ENCODE measurements at places on chromosomes 2 and 18. TPM values are rescaled to one million over a fixed set of nuclear protein-coding genes. Genes with fewer than 3 reads are reported as not detected.
A peak's percentile ranks its signal among the peaks of the same experiment; 100 is the strongest.

DNA sequence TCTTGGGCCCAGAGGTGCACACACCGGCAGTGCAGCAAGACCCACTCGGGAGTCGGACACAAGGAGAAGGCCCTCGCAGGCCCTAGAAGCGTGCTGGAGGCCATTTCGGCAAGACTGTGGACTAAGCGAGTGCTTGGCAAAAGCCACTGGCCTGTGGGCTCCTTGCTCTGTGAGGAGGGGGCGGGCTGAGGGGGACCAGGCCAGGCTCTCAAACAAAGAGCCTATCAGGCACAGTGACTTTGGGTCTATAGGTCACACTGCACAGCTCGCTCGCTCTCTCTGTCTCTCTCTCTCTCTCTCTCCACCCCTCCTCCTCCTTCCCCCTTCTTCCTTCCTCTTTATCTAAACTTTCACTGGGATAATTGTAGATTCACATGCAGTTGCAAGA lies 23.6 kb upstream of the ZCCHC2 start:
- H3K4me3 ChIP-seq: no peak overlapping the region
- peaks cover 18% of the 10 kb centered on the region for H3K4me1 ChIP-seq
- peaks cover 13% of the 10 kb centered on the region for H3K27me3 ChIP-seq
- DNase-seq: no peak

KDM3A gene
- polyA plus RNA-seq: 18.7 TPM

- H3K27me3 ChIP-seq: no peaks in the 10 kb centered on the region
- no peak overlapping the region for H3K4me3 ChIP-seq
- no peaks in the 10 kb centered on the region for H3K36me3 ChIP-seq
- peaks cover 2% of the 10 kb centered on the region for H3K4me1 ChIP-seq
Observed at GRCh38 chr2:240921311-240921994, 15.3 kb downstream of the CROCC2 start.

GRCh38 chr2:144357623-144358373 lies 162.1 kb downstream of the ZEB2 start:
- peaks cover 12% of the 10 kb centered on the region for H3K4me1 ChIP-seq
- H3K36me3 ChIP-seq: no peaks in the 10 kb centered on the region
- H3K27me3 ChIP-seq: no peaks in the 10 kb centered on the region
- H3K4me3 ChIP-seq: no peak overlapping the region

INHBB gene
- not detected for polyA plus RNA-seq

FEV gene
- polyA plus RNA-seq: not detected

LYG2 gene
- not detected for polyA plus RNA-seq

- no peak overlapping the region for H3K27ac ChIP-seq
- peaks cover 17% of the 10 kb centered on the region for H3K36me3 ChIP-seq
- no peak for DNase-seq
- no peaks in the 10 kb centered on the region for H3K27me3 ChIP-seq
- peaks cover 9% of the 10 kb centered on the region for H3K4me1 ChIP-seq
- H3K4me3 ChIP-seq: no peak overlapping the region
Observed at GRCh38 chr18:76855594-76855993, 33.2 kb downstream of the ZNF236 start.

DNA sequence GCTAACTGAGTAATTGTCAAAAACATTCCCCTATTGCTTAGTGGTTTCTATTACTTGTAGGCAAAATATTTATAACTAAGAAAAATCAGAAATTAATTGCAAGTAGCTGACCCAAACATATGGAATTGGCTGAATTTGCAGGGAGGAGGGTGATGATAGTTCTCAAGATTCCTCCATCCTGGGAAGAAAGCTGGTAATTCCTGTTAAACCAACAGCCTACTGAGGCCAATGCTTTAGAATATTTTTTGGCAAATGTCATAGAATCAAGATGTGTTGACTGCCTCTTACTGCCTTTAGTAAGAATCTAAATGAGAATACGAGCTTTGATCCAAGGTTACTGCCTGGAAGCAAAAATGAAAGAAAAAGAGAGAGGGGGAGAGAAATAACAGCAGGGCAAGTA lies 120.0 kb downstream of the COL6A3 start:
- H3K4me1 ChIP-seq: peaks cover 5% of the 10 kb centered on the region
- H3K27ac ChIP-seq: no peak overlapping the region
- H3K4me3 ChIP-seq: no peak overlapping the region
- peaks cover 58% of the 10 kb centered on the region for H3K27me3 ChIP-seq
- no peaks in the 10 kb centered on the region for H3K36me3 ChIP-seq
- no peak for DNase-seq

DNA sequence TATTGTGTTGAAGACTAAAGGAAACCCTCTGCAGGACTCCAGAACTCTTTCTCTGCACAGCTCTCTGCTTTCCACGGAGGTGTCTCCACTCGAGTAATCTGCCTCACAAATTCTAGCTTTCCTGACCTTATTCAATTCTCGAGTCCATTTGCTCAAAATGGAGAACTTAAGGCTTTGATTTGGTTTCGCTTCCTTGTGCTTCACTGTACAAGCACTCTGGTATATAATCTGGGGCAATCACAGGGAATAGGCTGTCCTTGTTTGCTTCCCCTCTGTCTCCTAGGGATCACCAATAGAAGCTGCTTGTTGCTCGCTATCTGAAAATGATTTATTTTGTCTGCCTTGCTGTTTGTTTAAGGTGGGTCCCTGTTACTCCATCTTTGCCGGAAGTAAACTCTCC lies 129.1 kb upstream of the DOCK10 start:
- no peak for DNase-seq
- H3K4me3 ChIP-seq: no peak overlapping the region

GRCh38 chr18:10336749-10337350 lies 117.6 kb upstream of the APCDD1 start:
- no peaks in the 10 kb centered on the region for H3K27me3 ChIP-seq
- no peak overlapping the region for H3K4me3 ChIP-seq
- no peaks in the 10 kb centered on the region for H3K4me1 ChIP-seq

- no peak overlapping the region for H3K27ac ChIP-seq
- DNase-seq: peak; percentile 31
- no peak overlapping the region for H3K4me3 ChIP-seq
- no peaks in the 10 kb centered on the region for H3K4me1 ChIP-seq
- no peaks in the 10 kb centered on the region for H3K36me3 ChIP-seq
Observed at GRCh38 chr18:61581578-61582201, 248.5 kb downstream of the CDH20 start.

GRCh38 chr18:1292167-1292566 lies 387.5 kb downstream of the ADCYAP1 start:
- H3K4me3 ChIP-seq: no peak overlapping the region
- no peak overlapping the region for H3K27ac ChIP-seq
- no peaks in the 10 kb centered on the region for H3K27me3 ChIP-seq
- H3K36me3 ChIP-seq: no peaks in the 10 kb centered on the region
- H3K4me1 ChIP-seq: no peaks in the 10 kb centered on the region

DNA sequence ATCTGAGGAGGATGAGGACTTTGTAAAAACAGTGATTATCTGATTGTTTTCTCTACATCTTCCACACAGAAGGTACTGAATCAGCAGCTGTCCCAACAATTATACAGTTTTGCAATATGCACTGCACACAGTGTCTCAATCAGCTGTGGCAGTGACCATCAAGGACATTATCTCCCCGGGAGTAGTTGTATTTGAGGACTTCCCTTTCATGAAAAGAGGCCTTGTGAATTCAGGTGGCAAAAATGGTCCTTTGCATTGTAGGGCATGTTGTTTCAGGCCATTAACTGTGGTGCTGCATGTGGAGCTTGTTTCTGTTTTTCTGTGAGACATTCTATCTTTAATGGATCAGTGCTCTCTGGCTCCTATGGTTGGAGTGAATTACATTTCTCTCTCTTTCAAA lies 779.4 kb upstream of the FSHR start:
- H3K27ac ChIP-seq: no peak overlapping the region
- no peaks in the 10 kb centered on the region for H3K4me1 ChIP-seq
- no peaks in the 10 kb centered on the region for H3K27me3 ChIP-seq
- H3K4me3 ChIP-seq: no peak overlapping the region
- no peak for DNase-seq

MDH1B gene
- polyA plus RNA-seq: not detected

- DNase-seq: no peak
- no peaks in the 10 kb centered on the region for H3K27me3 ChIP-seq
- peaks cover 30% of the 10 kb centered on the region for H3K4me1 ChIP-seq
Observed at GRCh38 chr2:73952499-73953446, 26.1 kb downstream of the DGUOK start.

GRCh38 chr2:29039718-29040480 lies 34.4 kb downstream of the PCARE start:
- no peak overlapping the region for H3K4me3 ChIP-seq
- no peaks in the 10 kb centered on the region for H3K36me3 ChIP-seq
- H3K4me1 ChIP-seq: no peaks in the 10 kb centered on the region
- DNase-seq: no peak
- H3K27me3 ChIP-seq: no peaks in the 10 kb centered on the region
- H3K27ac ChIP-seq: no peak overlapping the region

GRCh38 chr2:180893752-180894151 lies 86.7 kb upstream of the UBE2E3 start:
- no peak for DNase-seq
- no peaks in the 10 kb centered on the region for H3K36me3 ChIP-seq
- H3K27me3 ChIP-seq: peaks cover 12% of the 10 kb centered on the region
- no peak overlapping the region for H3K4me3 ChIP-seq
- no peaks in the 10 kb centered on the region for H3K4me1 ChIP-seq

ST6GAL2 gene
- polyA plus RNA-seq: not detected

BMP10 gene
- polyA plus RNA-seq: not detected

GRCh38 chr2:147499785-147500184 lies 345.0 kb upstream of the ACVR2A start:
- H3K36me3 ChIP-seq: no peaks in the 10 kb centered on the region
- no peak overlapping the region for H3K4me3 ChIP-seq
- no peak overlapping the region for H3K27ac ChIP-seq
- no peak for DNase-seq
- H3K4me1 ChIP-seq: no peaks in the 10 kb centered on the region

- peaks cover 7% of the 10 kb centered on the region for H3K27me3 ChIP-seq
- no peak overlapping the region for H3K27ac ChIP-seq
- H3K4me3 ChIP-seq: no peak overlapping the region
- no peaks in the 10 kb centered on the region for H3K4me1 ChIP-seq
- H3K36me3 ChIP-seq: no peaks in the 10 kb centered on the region
Observed at GRCh38 chr2:5369510-5369909, 322.7 kb upstream of the SOX11 start.

OTX1 gene
- polyA plus RNA-seq: not detected

DNA sequence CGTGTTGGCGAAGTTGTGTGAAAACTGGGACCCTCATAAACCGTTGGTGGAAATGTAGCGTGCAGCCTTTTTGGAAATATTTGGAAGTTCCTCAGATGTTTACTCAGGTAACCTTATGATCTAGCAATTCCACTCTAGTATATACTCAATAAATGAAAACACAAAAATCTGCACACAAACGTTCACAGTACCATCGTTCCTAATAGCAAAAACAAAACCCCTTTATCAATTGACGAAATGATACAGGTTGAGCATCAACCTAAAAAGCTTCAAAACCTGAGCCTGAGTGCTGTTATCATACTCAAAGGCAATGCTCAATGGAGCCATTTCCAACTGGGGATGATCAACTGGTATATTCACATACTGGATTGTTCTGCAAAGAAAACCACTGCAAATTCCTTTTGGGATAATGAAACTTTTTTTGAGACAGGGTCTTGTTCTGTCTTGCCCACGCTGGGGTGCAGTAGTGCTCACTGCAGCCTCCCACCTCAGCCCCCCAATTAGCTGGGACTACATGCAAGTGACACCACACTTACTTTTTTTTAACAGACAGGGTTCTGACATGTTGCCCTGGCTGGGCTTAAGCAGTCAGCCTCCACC lies 777 bp upstream of the C18orf32 start:
- H3K4me1 ChIP-seq: peaks cover 25% of the 10 kb centered on the region
- H3K4me3 ChIP-seq: peak overlapping the region; percentile 92
- peak overlapping the region; percentile 99 for H3K27ac ChIP-seq
- H3K27me3 ChIP-seq: no peaks in the 10 kb centered on the region

FTCDNL1 gene
- 1.0 TPM for polyA plus RNA-seq

- DNase-seq: no peak
- H3K36me3 ChIP-seq: no peaks in the 10 kb centered on the region
- no peaks in the 10 kb centered on the region for H3K27me3 ChIP-seq
- no peak overlapping the region for H3K27ac ChIP-seq
- no peaks in the 10 kb centered on the region for H3K4me1 ChIP-seq
Observed at GRCh38 chr2:176729706-176730569, 460.7 kb downstream of the MTX2 start.

DNA sequence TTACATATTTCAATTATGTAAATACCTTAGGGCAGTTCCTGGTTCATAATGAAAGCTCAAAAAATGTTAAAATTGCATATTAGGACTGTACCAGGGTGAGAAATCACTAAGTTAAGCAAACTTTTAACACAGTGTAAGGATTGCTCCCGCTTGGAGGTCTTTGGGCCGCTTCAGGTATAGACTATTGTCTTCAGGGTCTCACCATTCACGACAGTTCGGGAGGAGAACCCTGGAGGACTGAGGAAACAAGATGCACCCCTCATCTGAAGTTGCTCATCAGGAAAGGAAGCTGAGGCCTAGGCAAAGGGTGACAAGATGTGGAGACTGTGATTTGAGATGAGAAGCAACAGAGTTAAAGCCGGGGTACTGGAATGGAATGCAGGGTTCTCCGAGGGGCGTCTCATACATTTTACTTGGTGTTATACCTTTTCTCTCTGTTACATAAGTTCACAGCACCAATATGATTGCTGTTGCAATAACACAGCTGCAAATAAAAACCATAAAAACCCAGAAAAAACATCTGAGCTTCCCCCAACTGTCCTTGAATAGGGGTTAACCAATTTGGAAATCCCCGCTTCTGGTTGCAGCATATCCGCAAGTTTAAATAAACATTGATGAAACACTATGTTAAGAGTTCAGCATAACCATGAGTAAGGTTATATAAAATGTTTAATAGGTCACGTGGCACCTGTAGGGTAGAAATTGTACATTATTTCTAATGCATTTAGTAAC lies 40.1 kb downstream of the FBXO48 start:
- H3K27me3 ChIP-seq: no peaks in the 10 kb centered on the region
- peaks cover 21% of the 10 kb centered on the region for H3K4me1 ChIP-seq
- H3K4me3 ChIP-seq: peak overlapping the region; percentile 78
- H3K27ac ChIP-seq: peak overlapping the region; percentile 93
- no peak for DNase-seq
- no peaks in the 10 kb centered on the region for H3K36me3 ChIP-seq

DNA sequence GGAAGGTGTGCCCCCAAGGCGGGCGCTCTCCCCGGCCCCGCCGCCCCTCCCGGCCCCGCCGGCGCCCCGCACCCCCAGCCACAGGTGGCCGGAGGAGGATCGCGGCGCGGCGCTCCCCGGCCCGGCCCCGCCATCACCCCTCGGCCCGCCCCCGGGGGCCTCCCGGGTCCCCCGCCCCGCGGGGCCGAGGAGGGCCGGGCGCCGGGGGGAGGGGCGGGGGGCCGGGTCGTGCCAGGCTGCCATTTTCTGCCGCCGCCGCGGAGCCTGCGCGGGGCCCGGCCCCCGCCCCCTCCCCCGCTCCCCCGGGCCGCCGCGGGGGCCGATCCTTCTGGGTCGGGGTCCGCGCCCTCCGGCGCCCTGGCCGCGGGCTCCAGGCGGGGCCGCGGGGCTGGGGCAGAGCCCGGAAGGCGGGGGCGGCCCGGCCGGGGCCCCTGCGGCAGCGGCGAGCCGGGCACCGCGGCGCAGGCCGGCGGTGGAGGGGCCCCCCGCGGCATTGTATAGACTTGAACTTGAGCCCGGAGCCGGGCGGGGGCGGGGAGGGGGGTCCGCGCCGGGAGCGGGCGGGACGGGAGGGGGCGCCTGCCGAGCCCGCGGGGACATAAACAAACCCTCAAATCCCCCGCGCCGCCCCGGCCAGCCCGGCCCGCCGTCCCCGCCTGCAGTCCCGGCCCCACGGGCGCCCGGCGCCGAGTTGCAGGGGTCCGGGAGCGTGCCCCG lies 556 bp downstream of the DNMT3A start:
- no peak overlapping the region for H3K27ac ChIP-seq
- no peak for DNase-seq
- no peaks in the 10 kb centered on the region for H3K27me3 ChIP-seq
- H3K4me1 ChIP-seq: peaks cover 21% of the 10 kb centered on the region

All from naive B cell (primary cell).